Left lung (tissue), 14 donors: ENCODE measurements at places on chromosomes 12 and 14. TPM values are rescaled to one million over a fixed set of nuclear protein-coding genes. Genes with fewer than 3 reads are reported as not detected.

Gene PAH
- polyA plus RNA-seq: 0.35 TPM

Gene CFAP251
- polyA plus RNA-seq: 11.9 TPM

Gene JPH4
- polyA plus RNA-seq: 0.92 TPM

DNA sequence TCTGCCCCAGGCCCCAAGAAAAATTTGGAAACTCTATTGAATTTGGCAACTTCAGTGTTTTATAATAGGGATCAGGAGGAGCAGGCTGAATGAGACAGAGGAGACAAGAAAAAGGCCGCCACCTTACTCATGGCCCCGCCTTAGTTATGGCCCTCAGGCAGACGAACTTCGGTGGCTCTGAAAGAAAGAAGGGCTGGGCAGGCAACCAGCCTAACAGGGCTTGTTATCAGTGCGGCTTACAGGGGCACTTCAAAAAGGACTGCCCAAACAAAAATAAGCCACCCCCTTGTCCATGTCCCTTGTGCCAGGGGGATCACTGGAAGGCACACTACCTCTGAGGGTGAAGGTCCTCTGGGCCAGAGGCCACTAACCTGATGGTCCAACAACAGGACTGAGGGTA, 146.3 kb upstream of the ATF7IP start:
- H3K27me3 ChIP-seq: no peaks in the 10 kb centered on the region
- no peak overlapping the region for H3K27ac ChIP-seq
- H3K4me3 ChIP-seq: no peak overlapping the region
- no peak for DNase-seq
- H3K36me3 ChIP-seq: no peaks in the 10 kb centered on the region

Gene RCOR1
- polyA plus RNA-seq: 72.6 TPM

DNA sequence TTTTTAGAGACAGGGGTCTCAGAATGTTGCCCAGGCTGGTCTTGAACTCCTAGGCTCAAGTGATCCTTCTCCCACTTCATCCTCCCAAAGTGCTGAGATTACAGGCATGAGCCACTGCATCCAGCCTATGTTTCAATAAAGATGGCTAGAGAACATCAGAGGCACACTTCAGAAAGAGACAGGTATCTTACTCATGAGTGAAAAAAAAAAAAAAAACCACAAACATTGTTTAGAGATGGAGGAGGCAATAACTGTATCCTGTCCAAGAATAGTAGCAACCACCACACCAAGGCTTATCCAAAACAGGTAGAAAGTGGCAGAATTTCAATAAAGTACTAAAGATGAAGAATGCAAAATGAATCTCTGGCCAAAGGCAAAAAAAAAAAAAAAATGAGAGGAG, 30.3 kb downstream of the EEA1 start:
- peaks cover 29% of the 10 kb centered on the region for H3K4me1 ChIP-seq
- H3K27ac ChIP-seq: peak overlapping the region; percentile 74
- DNase-seq: no peak
- no peaks in the 10 kb centered on the region for H3K36me3 ChIP-seq
- no peaks in the 10 kb centered on the region for H3K27me3 ChIP-seq

Gene PCED1B
- polyA plus RNA-seq: 1.8 TPM

Gene TAS2R13
- 0.18 TPM for polyA plus RNA-seq

Gene CMKLR1
- polyA plus RNA-seq: 11.3 TPM

GRCh38 chr14:78997811-78998210, 827.6 kb downstream of the NRXN3 start:
- no peak overlapping the region for H3K4me3 ChIP-seq
- H3K27ac ChIP-seq: no peak overlapping the region
- no peak for DNase-seq
- H3K27me3 ChIP-seq: no peaks in the 10 kb centered on the region
- H3K36me3 ChIP-seq: no peaks in the 10 kb centered on the region

Gene MUCL1
- polyA plus RNA-seq: not detected

DNA sequence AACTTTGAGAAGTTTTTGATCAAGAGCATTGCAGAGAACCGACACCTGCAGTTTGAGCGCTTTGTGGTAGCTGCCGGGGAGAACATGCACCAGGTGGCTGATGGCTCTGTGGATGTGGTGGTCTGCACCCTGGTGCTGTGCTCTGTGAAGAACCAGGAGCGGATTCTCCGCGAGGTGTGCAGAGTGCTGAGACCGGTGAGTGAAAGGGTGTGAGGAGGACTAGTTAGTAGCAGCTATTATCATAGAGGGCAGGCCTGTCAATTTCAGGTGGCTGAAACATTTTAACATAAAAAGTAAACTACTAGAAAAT, 27.0 kb upstream of the HIGD1C start:
- no peak for DNase-seq
- peak overlapping the region; percentile 78 for H3K4me3 ChIP-seq
- no peaks in the 10 kb centered on the region for H3K27me3 ChIP-seq

DNA sequence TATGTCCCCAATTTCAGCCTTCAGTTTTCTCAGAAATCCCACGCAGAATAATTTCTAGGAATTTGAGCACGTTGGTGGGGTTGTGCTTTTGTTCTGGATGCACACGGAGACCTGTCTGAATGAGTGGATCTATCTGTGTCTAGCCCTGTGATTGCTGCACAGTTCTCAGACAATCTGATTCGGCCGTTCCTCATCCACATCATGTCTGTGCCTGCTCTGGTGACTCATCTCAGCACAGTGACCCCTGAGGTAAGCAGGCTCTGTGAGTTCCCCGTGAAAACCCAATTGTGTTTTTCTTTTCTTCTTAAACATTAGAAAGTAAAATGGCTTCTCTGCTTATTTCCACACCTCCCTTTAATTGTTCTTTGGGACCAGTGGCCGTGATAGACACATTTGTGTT, 20.2 kb downstream of the UBE3B start:
- H3K4me3 ChIP-seq: no peak overlapping the region
- peaks cover 96% of the 10 kb centered on the region for H3K36me3 ChIP-seq
- no peak overlapping the region for H3K27ac ChIP-seq
- no peaks in the 10 kb centered on the region for H3K27me3 ChIP-seq
- DNase-seq: no peak
- H3K4me1 ChIP-seq: no peaks in the 10 kb centered on the region

- no peaks in the 10 kb centered on the region for H3K4me1 ChIP-seq
- DNase-seq: no peak
- H3K36me3 ChIP-seq: no peaks in the 10 kb centered on the region
- H3K27me3 ChIP-seq: no peaks in the 10 kb centered on the region
- H3K4me3 ChIP-seq: no peak overlapping the region
These were observed 234.5 kb upstream of the KITLG start for GRCh38 chr12:88814779-88815178.

- no peak overlapping the region for H3K4me3 ChIP-seq
- H3K27ac ChIP-seq: peak overlapping the region; percentile 13
- H3K36me3 ChIP-seq: no peaks in the 10 kb centered on the region
- no peaks in the 10 kb centered on the region for H3K27me3 ChIP-seq
- H3K4me1 ChIP-seq: peaks cover 27% of the 10 kb centered on the region
These were observed 29.4 kb downstream of the NUAK1 start for GRCh38 chr12:106109168-106109910.

GRCh38 chr14:43161477-43161876, 1345.6 kb downstream of the FSCB start:
- H3K4me1 ChIP-seq: no peaks in the 10 kb centered on the region
- DNase-seq: no peak
- H3K36me3 ChIP-seq: no peaks in the 10 kb centered on the region

DNA sequence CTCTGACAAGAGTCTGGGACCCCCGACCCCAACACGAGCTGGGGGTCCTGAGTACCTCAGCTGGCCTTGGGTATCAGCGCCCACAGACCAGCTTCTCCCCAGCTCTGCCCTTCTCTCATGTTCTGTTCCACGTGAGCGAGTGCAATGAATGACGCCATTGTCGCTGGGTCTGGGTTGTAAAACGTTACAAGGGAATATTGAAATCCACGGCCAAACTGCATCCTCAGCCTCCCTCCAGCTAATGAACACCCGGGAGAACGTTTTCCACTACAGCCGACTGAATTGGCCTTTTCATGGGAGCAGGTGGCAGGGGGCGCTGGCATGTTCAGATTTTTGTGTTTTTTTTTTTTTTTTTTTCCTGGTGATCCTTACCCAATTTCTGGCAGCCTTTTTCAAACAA, 34.7 kb downstream of the TBX5 start:
- no peak for DNase-seq
- no peaks in the 10 kb centered on the region for H3K4me1 ChIP-seq
- no peaks in the 10 kb centered on the region for H3K36me3 ChIP-seq
- no peak overlapping the region for H3K27ac ChIP-seq
- no peak overlapping the region for H3K4me3 ChIP-seq
- peaks cover 5% of the 10 kb centered on the region for H3K27me3 ChIP-seq
